Thoracic aorta (tissue), 2 donors: ENCODE measurements at places on chromosomes 5 and 9. TPM values are rescaled to one million over a fixed set of nuclear protein-coding genes. Genes with fewer than 3 reads are reported as not detected.

The PCDHA10 gene
- 0.41 TPM for total RNA-seq

- no peaks in the 10 kb centered on the region for H3K4me1 ChIP-seq
- DNase-seq, result no peak
Measured at GRCh38 chr5:173715607-173716006, 99.2 kb upstream of the BOD1 start.

DNA sequence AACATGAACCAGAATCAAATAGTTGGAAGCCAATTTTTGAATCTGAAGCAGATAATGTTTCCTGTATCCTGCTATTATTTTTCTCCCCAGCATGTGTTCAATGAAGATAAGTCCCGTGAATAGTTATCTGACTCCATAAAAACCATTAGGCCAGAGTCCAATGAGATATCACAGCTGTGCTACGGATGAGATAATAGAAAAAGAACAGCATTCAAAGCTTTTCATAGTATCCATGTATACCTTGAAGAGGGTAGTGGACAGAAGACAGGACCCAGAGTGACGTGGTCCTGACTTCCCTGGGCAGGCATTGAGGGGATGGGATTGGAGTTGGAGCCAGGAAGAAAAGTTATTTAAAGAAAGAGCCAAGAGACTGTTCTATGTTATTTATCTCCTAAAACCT, 50.7 kb upstream of the C6 start:
- H3K4me3 ChIP-seq, result no peak overlapping the region
- no peaks in the 10 kb centered on the region for H3K27me3 ChIP-seq
- H3K4me1 ChIP-seq, result no peaks in the 10 kb centered on the region
- DNase-seq, result no peak
- H3K36me3 ChIP-seq, result no peaks in the 10 kb centered on the region

GRCh38 chr5:147780924-147781573, 1.5 kb downstream of the JAKMIP2 start:
- H3K36me3 ChIP-seq, result no peaks in the 10 kb centered on the region
- H3K4me1 ChIP-seq, result no peaks in the 10 kb centered on the region
- H3K4me3 ChIP-seq, result no peak overlapping the region
- no peak for DNase-seq

The WDR31 gene
- 5.4 TPM for total RNA-seq

- H3K36me3 ChIP-seq, result no peaks in the 10 kb centered on the region
- no peaks in the 10 kb centered on the region for H3K27me3 ChIP-seq
- H3K4me1 ChIP-seq, result peaks cover 25% of the 10 kb centered on the region
- no peak for DNase-seq
Measured at GRCh38 chr5:108747774-108748400, at the start of gene FER. Gene FER, plus strand, starts transcription at chr5:108747897. Its CDS starts 50,286 bp downstream, at chr5:108798183.

The ARHGEF39 gene
- 0.54 TPM for total RNA-seq

- H3K27ac ChIP-seq, result no peak overlapping the region
- H3K36me3 ChIP-seq, result no peaks in the 10 kb centered on the region
- no peak for DNase-seq
- no peaks in the 10 kb centered on the region for H3K27me3 ChIP-seq
- no peaks in the 10 kb centered on the region for H3K4me1 ChIP-seq
Measured at GRCh38 chr5:76249621-76250020, 153.5 kb upstream of the IQGAP2 start.

DNA sequence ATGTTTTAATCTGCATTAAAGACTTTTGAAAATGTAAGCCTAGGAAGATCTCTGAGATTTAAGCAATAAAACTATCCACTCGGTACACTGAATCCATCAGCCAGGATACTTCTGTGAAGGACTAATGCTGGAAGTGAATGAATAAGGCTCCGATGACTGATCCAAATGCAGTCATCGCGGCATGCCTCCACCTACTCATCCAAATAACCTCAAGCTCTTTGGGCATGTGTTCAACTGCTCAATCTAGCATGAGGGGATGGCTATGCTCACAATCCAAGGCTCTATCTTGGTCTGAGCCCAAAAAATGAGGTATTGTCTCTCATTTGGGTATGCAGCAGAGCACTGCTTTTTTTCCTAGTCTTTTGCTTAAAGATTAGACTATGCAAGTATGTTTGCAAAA, 19.2 kb downstream of the MARCHF3 start:
- DNase-seq, result no peak
- H3K27ac ChIP-seq, result no peak overlapping the region
- no peaks in the 10 kb centered on the region for H3K27me3 ChIP-seq
- no peak overlapping the region for H3K4me3 ChIP-seq
- no peaks in the 10 kb centered on the region for H3K36me3 ChIP-seq

The ZNF618 gene
- 24.9 TPM for total RNA-seq

The PCDHB7 gene
- 4.2 TPM for total RNA-seq

The CCNI2 gene
- not detected for total RNA-seq

DNA sequence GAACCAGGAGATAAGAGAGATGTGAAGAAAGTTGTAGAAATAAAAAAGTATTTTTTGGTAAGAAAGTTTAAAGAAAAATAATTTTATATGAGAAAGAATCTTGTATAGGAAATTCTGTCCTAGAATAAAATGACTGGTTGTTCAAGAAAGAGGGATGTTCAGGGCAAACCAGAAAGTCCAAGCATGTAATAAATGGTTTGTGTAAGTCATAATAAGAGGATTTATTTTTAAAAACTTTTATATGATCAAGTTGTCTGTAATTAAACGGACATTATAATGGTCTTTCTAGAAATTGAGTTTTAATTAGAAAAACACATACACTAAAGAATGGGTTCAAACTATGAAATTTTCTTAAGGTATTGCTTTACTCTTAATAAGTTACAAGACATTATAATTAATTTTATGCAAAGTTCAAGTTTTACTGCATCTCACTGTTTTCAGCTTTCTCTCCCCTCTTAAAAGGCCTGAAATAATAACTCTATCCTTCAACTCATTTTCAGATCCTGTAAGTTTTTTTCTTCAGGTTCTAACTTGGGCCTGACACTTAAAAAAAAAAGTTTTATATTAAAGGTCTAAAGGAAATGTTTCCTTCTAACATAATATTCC, 56.1 kb upstream of the ZNF300 start:
- no peak overlapping the region for H3K27ac ChIP-seq
- no peak overlapping the region for H3K4me3 ChIP-seq
- no peaks in the 10 kb centered on the region for H3K36me3 ChIP-seq
- H3K4me1 ChIP-seq, result no peaks in the 10 kb centered on the region
- no peaks in the 10 kb centered on the region for H3K27me3 ChIP-seq
- no peak for DNase-seq

The CTXN3 gene
- total RNA-seq, result not detected

The HINT1 gene
- total RNA-seq, result 116 TPM

DNA sequence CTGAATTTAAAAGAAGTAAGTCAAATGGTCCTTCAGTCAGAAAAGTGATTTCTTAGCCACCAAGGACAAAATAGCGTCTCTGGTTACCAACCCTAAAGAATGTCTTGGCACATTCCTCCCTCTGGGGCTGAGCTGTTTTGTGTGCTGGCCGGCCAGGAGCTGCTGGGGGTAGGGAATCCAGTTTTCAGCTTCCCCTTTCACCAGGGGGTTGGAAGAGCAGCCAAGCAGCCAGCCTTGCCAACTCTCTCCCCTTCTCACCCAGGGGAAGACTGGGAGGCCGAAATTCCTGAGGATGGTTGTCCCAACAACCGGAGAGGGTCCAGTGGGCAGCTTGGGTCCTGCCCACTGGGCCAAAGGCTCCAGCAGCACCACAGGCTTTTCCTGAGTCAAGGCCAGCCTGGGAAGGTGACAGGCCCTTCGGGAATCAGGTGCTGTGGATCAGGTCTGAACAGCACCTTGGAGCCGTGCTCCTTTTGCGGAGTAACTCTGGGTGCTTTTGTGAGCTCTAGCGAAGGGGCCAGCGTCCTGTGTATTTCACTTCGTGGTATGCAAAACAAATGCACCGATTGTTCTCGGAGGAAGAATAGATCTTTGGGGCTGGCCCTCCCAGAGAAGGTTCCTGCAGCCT, 4.2 kb downstream of the WWC1 start:
- H3K27me3 ChIP-seq, result no peaks in the 10 kb centered on the region
- H3K27ac ChIP-seq, result no peak overlapping the region
- peaks cover 5% of the 10 kb centered on the region for H3K4me1 ChIP-seq
- H3K4me3 ChIP-seq, result no peak overlapping the region
